ENCODE measurements at places on chromosomes 1 and 21. TPM values are rescaled to one million over a fixed set of nuclear protein-coding genes. Genes with fewer than 3 reads are reported as not detected.

The OR6N1 gene
- total RNA-seq = not detected

The DISP1 gene
- 2.9 TPM for total RNA-seq

The CTTNBP2NL gene
- 13.2 TPM for total RNA-seq

The MTARC2 gene
- total RNA-seq = 4.8 TPM

The SLC19A2 gene
- 16.9 TPM for total RNA-seq

The OR2L5 gene
- not detected for total RNA-seq

The ASH1L gene
- 21.7 TPM for total RNA-seq

The ARHGEF19 gene
- 5.4 TPM for total RNA-seq

The ZBTB18 gene
- total RNA-seq = 17.4 TPM

The CYP4A11 gene
- total RNA-seq = not detected

The SLC44A3 gene
- 0.38 TPM for total RNA-seq

The MARK1 gene
- 2.5 TPM for total RNA-seq

The HJV gene
- not detected for total RNA-seq

The AHDC1 gene
- total RNA-seq = 4.4 TPM

The FNDC10 gene
- 1.7 TPM for total RNA-seq

The ARHGEF16 gene
- total RNA-seq = 0.38 TPM

The CHI3L2 gene
- 20.9 TPM for total RNA-seq

The TFF1 gene
- total RNA-seq = not detected

The TMPRSS2 gene
- total RNA-seq = not detected

The NTPCR gene
- 15.1 TPM for total RNA-seq

The OR2L8 gene
- not detected for total RNA-seq

The FAM72C gene
- total RNA-seq = 2.5 TPM

The SERTAD4 gene
- 12.1 TPM for total RNA-seq

The HUNK gene
- total RNA-seq = not detected

The ALDH4A1 gene
- total RNA-seq = 12.5 TPM

The ALG14 gene
- total RNA-seq = 1.1 TPM

The ACKR1 gene
- total RNA-seq = not detected

The GNG4 gene
- total RNA-seq = under 0.01 TPM

The OR6K3 gene
- total RNA-seq = not detected

The GJA9 gene
- not detected for total RNA-seq

The CFAP45 gene
- total RNA-seq = 0.28 TPM

The FYB2 gene
- not detected for total RNA-seq

The NIBAN1 gene
- 47.4 TPM for total RNA-seq

The TXNIP gene
- total RNA-seq = 101 TPM

The ZNF695 gene
- total RNA-seq = 0.56 TPM

The E2F2 gene
- under 0.01 TPM for total RNA-seq

The OR2C3 gene
- total RNA-seq = not detected

The FAM163A gene
- not detected for total RNA-seq

The KRTAP12-1 gene
- not detected for total RNA-seq

The LENEP gene
- total RNA-seq = not detected

The RAB7B gene
- 3.1 TPM for total RNA-seq

All from regular cardiac myocyte (primary cell).